Ecto neural progenitor cell (in vitro differentiated cells): ENCODE measurements at places on chromosomes 11 and 22.

GRCh38 chr11:122600290-122600689, 55.2 kb upstream of the UBASH3B start:
- no peak for DNase-seq

GRCh38 chr22:48811885-48812284, 1015.8 kb downstream of the BRD1 start:
- no peak for DNase-seq

- DNase-seq, result no peak
These were observed 132.8 kb upstream of the NCAM1 start for GRCh38 chr11:112828421-112828820.

DNA sequence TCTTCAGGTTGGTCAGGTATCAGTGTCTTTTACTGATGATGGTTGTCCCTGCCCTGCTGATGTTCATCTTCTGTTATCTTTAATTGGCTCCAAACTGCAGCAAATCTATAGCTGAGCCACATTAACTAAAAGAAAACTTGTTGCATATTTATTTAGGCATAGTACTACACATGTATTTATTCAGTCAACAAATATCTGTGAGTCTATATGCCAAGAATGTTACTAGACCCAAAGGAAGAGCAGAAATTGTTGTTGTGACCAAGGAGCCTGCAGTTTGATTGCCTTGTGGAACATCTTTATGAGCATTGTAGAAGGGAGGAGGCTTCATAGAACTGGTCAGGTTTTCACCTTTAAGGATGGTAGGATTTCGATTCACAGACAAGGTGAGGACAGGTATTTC, 10.1 kb downstream of the BMAL1 start:
- no peak for DNase-seq

- DNase-seq, result peak; percentile 46
These were observed 53.5 kb downstream of the KCNJ4 start for GRCh38 chr22:38401336-38402084.

DNA sequence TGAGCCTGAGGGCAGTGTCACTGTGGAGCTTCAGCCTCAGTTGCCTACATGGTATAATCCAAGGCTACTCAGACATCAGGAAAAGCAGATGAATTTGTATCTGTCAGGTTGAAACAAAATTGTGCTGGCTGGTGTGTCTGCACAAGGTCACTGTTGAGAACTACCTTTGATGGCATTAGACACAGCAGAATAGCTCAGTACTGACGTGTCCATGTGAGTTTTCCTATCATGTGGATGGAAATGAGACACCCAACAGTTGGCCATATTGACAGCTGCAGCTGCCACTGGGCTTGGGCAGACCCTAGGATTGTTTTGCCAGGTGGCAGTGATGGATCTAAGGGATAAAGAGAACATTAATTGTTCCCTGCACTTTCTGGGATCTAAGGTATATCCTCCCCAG, 15.8 kb downstream of the CCDC134 start:
- no peak for DNase-seq

- DNase-seq, result no peak
These were observed 29.0 kb downstream of the ARFGAP2 start for GRCh38 chr11:47147681-47148080.

DNA sequence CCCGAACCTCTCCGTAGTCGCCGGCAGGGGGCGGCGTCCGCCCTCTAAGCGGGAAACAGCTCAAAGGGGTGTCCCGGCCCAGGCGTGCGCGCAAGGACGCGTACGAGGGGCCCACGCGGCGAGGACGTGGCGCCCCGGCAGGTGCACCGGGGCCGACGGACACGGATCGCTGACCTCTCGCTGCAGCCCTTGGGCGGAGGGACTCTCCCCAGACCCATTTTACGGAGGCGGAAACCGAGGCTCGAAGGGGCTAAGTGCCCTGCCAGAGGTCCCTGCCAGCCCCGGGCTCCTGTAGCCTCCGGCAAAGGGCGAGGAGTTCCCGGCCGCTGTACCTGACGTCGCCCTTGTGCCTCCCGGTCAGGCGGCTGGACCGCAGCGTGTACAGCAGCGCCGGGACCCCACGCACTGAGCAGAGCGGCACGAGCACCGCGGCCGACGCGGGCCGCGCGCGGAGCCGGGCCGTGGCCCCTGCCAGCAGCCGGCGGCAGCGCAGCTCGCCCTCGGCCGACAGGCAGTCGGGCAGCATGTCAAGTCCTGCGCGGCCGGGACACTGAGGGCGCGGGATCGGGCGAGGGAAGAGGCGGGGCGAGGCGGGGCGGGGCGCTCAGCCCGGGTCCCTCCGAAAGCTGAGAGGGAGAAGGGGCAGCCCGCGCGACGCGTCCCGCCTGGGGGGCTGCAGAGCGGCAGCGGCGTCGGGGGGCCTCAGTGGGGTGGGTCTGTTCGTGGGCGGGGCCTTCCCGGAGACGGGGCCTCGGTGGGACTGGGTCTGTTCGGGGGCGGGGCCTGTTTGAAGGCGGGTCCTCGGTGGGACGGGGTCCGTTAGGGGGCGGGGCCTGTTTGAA, at the start of gene NUDT8:
TSS of gene NUDT8 (minus strand) at position 552 of the 842 bp plus-strand sequence. CDS start at position 526, 26 bp downstream.
- DNase-seq, result peak; percentile 89

GRCh38 chr11:67178878-67179277, 59.8 kb downstream of the KDM2A start:
- DNase-seq, result no peak

DNA sequence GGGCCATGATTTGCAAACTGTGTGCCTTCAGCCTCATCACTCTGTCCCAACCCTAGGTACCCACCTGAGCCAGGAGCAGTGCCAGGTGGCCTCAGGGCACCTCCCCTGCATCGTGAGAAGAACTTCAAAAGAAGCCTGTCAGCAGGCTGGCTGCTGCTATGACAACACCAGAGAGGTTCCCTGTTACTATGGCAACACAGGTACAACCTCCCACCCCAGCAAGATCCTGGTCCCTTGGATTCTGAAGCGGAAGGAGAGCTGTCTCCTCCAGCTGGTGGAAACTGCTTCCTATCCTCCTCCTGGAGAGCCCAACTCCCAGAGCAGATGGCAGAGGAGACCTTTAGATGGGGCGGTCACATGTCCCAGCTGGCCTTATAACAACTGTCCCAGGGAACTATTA, 2.9 kb downstream of the ZP1 start:
- DNase-seq, result no peak

DNA sequence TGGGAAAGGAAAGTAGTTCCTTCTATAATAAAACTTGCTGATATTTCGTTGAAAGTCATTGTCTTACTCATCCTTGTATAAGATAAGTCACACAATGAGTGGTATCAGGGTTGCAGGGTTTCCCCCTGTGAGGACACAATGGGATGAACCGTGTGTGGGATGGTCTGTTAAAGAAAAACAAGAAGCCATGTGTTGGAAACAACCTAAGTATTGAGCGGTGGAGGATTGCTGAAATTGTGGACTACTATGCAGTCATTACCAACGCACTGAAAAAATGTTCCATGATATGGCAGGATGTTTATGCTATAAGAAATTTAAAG, 28.6 kb downstream of the PTPRJ start:
- DNase-seq, result no peak

- no peak for DNase-seq
These were observed 1.0 kb upstream of the TANGO2 start for GRCh38 chr22:20019661-20020532.

- no peak for DNase-seq
These were observed 127.4 kb downstream of the LARGE1 start for GRCh38 chr22:33792832-33793231.

DNA sequence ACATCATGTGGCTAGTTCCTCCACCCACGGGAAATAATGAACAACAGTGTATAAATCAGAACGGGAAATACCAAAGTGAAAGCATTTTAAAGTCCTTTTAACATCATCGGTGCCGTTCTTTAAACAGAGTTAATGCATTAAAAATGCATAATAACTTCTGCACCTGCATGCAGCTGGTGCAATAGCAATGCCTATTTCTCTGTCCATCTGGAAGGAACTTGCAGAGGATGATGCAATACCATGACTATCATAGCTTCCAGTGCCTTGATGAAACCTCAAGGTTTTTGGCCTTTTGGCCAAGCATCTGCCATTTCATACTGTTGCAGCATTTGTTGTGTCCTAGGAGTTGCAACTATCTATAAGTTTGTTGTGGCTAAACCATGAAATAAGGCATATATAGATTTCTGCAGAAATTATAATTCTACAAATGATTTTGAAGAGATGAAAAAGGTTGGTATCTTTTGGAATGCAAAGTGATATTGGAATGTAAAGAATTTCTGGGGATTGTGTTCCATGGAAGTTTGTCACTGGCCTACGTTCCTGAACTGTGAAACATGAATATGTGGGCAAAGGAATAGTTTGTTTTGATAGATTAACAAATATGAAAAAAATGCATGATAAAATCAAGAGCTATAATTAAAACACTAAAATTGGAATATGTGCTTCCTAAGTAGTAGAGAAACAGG, 9.8 kb upstream of the EIF3F start:
- DNase-seq, result no peak

- no peak for DNase-seq
These were observed 5.2 kb upstream of the DNAJB7 start for GRCh38 chr22:40867109-40867508.

- DNase-seq, result no peak
These were observed 3.2 kb downstream of the CD6 start for GRCh38 chr11:60974726-60975125.

- no peak for DNase-seq
These were observed 80.1 kb downstream of the DEPDC5 start for GRCh38 chr22:31833930-31834329.

GRCh38 chr22:36224245-36224644, 15.1 kb downstream of the APOL2 start:
- DNase-seq, result no peak

DNA sequence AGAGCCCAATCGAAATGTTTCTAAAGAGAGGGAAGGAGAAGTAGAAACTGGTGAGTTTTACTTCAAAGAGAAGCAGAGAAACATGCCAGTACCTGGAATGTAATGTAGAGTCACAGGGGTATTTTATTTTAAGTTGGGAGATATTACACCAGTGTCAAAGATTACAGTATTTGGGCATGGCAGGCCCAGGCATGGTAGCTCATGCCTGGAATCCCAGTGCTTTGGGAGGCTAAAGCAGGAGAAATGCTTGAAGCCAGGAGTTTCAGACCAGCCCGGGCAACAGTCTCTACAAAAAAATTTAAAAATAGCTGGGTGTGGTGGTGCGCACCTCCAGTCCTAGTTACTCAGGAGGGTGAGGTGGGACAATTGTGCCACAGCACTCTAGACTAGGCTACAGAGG, 2.7 kb downstream of the SYCE3 start:
- DNase-seq, result no peak

DNA sequence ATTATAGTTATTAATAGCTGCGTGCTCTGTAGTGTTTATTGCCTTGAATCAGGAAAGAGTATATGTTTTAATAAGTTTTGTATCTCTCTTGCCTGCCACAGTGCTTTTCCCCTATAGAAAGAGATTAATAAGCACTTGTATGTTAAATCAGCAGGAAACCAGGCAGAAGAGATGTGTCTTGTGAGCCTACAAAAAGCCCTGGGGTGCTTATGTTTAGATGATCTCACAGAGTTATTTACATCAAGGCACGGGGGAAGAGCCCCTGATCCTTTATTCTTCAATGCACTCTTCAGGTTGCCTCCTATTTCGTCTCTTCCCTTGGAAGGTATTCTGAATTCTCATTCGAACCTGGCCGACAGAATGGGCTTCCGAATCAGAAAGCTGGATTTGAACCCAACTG, 183.0 kb downstream of the MAML2 start:
- no peak for DNase-seq

DNA sequence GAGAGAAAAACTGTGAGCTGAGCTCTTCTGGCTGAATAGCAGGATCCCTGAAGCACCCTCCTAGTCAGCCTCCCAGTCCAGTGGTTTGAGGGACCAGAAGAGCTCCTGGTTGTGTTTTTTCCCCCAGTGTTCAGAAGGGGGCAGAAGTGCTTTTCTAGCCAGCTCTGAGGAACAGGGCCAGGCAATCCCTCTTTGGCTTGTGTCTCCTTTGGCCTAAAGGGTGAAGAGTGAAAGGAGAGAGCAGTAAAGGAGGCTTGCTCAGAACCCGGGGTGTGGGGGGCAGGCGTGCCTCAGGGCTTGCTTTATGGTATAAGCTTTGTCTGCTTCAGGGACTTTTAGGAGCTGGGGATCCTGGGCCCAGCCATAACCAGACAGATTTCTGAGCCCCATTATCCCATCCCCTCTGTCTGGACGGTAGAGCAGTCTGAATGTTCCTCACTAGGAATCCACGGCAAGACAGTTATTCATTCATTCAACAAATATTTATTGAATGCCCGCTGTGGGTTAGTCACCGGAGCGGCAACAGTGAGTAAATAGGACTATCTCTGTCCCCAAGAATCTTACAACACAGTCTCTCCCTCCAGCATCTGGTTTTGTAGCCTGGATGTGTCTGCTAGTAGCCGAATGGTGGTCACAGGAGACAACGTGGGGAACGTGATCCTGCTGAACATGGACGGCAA, 14.5 kb downstream of the ACP2 start:
- no peak for DNase-seq

DNA sequence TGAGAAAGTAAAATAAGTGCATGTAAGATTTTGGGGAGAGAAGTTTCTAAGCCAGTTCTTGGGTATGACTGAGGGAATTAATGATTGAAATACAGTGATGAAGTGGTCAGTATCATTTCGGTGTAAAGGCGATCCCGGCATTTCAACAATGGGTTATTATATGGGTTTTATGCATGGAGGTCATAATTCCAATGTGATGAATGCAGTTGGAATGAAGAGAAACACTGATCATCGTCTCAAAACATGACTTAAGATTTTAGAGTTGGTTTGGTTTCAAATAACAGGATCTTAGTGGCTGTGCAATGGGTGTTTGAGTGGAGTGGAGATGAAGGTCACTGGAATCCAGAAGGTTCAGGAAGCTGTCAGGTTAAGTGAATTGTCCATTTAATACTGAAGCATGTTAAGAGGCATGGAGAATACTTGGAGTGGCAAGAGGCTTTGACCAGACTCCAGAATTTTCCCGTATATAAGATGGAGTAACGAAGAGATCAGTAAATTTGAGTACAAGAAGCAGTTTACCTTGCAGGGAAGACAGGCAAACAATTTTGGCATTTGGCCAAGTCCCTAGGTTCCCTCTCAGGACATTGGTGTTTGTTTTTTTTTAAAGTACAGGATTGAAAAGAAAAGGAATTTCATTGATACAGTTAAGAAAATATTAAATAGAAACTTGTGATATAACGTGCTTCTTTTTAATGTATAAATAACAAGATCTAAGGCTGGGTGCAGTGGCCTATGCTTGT, 96.4 kb upstream of the BIRC3 start:
- DNase-seq, result no peak

DNA sequence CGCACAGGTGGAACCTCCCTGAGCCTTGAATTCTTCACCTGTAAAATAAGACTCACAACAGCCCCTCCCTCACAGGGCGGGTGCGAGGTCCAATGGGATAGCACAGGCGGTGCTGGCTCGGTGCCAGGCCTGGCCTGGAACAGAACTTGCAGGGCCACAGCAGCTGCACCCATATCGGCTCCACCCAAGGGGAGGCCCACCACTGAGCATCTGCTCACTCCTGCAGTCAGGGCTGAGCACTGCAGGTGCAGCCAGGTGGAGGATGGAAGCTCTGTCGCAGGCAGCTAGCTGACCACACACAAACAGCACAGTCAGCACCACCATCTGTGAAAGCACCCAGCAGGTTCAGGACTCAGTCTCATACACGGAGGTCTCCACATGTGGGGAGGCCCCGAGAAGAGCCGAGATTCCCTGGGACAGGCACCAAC, 19.6 kb downstream of the VPS37C start:
- DNase-seq, result no peak
